ENCODE measurements at places on chromosomes 1 and 21.

DNA sequence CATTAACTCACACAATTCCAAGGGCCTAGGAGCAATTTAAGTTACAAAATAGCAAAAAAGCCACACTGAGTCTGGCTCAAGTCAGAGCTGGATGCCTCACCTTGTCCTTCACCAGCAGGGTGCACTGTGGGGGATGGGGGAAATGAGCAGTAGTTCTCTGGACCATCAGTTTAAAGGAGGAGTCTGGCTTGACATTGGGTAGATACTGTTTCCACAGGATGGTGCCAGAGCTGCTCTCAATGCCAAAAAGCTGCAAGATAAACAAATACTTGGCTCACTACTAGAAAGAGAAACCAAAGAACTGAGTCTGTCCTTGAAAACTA, 18.8 kb downstream of the EMC1 start:
- DNase-seq: no peak

- DNase-seq: no peak
Observed at GRCh38 chr1:230371923-230372703, 54.0 kb downstream of the PGBD5 start.

- no peak for DNase-seq
Observed at GRCh38 chr1:38585971-38586370, 273.6 kb downstream of the RRAGC start.

- DNase-seq: no peak
Observed at GRCh38 chr1:235130766-235131270, 2.2 kb upstream of the TOMM20 start.

- no peak for DNase-seq
Observed at GRCh38 chr1:161497961-161498360, 7.3 kb upstream of the FCGR2A start.

- peak; percentile 49 for DNase-seq
Observed at GRCh38 chr1:21659099-21659923, 9.8 kb downstream of the RAP1GAP start.

- DNase-seq: no peak
Observed at GRCh38 chr1:246709835-246710234, 14.4 kb upstream of the SCCPDH start.

GRCh38 chr1:217133958-217134856, 411.0 kb upstream of the ESRRG start:
- DNase-seq: no peak

GRCh38 chr1:113036639-113037321, 36.2 kb upstream of the LRIG2 start:
- no peak for DNase-seq

GRCh38 chr1:23424293-23425192, at the start of gene TCEA3:
TSS of gene TCEA3 (minus strand) at chr1:23424748. CDS start at chr1:23424633, 115 bp downstream.
- no peak for DNase-seq

DNA sequence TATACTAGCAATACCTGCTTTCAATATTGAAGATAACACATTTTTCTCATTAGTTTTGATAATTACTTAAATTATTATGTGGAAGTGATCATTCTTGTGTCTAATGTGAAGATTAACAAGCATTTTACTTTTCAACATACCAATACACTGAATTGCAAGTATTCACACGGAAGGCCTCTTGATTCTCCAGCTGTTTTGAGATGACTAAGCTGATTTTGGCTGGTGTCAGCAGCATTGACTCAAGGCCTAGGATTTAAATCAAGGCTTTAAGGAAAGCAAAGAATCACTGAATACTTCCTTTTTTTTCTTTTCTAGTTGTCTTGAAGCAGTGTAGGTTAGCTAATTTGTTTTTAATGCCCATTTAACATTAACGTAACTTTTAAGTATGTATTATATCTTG, 373.7 kb downstream of the SRGAP2C start:
- no peak for DNase-seq

DNA sequence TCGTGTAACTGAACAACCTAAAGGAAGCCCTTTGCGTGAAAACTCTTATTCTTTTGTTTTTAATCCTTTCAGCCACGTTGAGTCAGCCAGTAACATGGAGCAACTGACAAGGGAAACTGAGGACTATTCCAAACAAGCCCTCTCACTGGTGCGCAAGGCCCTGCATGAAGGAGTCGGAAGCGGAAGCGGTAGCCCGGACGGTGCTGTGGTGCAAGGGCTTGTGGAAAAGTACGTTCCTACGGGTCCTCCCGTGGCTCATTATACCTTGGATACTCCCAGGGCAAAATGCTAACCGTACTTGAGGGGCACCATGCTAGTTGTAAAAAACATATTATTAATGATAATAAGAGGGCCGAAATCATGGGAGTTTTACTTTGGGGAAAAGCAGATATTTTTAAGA, 49.4 kb downstream of the LAMC2 start:
- DNase-seq: no peak

GRCh38 chr1:32742956-32743355, 40.4 kb upstream of the SYNC start:
- no peak for DNase-seq

DNA sequence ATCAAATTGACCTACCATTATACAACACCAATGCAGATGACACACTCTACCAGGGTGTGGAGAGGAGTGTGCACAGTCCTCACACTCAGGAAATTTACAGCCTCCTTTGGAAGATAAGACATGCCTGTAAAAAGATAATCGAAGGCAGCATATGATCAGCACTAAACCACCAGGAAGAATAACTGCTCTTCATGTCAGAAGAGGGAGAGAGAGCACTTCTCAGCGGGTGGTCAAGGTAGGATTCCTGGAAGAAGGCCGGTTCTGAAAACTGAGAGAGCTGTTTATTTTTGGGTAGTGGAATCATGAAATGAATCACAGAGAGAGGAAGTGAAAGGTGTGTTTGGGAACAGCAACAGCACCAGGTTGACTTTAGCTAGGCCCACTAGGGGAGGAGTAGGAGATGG, 14.0 kb upstream of the ZNF697 start:
- DNase-seq: no peak

DNA sequence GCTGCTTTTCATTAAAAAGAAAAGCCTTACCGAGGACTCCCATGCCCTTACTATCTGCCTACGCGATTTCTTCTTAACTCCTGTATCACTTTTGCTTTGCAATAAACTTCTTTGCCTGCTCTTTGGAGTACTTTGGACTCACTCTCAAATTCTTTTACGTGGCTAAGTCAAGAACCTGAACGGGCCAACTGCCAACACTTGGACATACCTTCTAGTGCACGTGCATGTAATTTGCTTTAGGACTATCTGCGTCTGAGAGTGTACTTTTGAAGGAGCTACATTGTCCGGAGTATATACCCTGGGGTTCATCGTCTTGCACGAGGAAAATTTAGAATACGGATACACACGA, 3.6 kb upstream of the OTUD3 start:
- DNase-seq: no peak

GRCh38 chr1:15345705-15346345, 63.9 kb upstream of the EFHD2 start:
- peak; percentile 43 for DNase-seq

- DNase-seq: no peak
Observed at GRCh38 chr1:183646776-183647175, 6.3 kb downstream of the APOBEC4 start.

GRCh38 chr1:91775227-91775626, 110.7 kb downstream of the TGFBR3 start:
- DNase-seq: no peak

DNA sequence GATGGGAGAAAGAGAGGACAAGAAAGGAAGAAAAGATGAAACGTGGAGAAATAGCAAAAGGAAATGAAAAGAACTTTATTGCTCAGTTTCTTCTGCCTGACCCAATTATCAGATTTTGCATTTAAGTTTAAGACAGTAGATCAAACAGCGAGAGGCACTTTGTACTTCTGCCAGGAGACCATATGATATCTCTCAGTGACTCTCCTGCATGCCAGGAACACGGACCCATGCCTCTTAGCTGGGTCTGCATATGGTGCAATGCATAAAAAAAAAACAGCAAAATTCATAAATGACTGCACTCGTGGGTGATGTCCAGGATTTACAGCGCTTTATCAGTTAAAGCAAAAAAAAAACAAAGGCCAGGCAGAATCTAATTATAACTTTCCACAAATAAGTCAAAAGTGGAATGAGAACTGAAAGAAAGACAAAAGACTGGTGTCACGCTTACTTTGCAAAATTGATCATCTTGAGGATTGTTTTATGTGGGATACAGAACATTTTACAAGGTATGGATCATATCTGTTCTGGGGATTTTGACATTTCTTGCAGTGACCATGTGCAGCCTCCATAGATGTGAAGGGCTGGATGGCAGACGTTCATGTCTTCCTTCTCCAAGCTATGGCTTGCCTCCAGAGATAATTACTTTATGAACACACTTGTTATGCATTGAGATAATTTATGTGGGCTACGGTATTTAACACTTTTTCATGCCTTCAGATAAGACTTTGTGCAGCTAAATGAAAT, 79.5 kb downstream of the RUNX1 start:
- no peak for DNase-seq

- DNase-seq: no peak
Observed at GRCh38 chr1:99662539-99663080, 16.7 kb downstream of the PALMD start.

DNA sequence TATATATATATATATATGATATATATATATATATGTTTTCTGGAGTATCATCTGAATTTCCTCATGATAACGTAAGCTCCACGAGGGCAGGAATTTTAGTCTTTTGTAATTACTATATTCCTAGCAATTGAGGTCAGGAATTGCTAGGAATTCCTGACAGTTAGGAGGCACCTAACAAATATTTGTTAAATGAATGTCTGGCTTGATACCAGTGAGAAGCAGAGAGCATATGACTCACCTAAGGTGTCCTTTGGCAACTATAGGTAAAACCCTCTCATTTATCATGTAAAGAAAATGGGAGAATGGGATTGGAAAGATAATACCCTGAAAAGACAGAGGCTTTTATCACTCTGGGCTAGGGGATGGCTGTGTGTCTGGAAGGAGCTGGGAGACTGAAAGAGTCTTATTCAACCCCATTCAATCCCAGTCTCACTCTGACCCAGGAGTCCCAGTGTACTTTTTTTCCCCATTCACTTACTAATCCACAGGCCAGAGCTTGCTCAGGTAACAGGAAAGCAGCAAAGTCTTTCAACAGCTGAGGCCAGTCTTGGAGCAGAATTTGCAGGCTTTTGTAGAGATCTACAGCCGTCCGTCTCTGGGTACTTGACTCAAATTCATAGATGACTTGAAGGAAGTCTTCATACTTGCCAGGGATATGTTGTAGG, 71.2 kb downstream of the DAP3 start:
- no peak for DNase-seq

- DNase-seq: no peak
Observed at GRCh38 chr21:32349333-32349944, 43.4 kb downstream of the URB1 start.

- no peak for DNase-seq
Observed at GRCh38 chr1:247576514-247576913, 11.6 kb upstream of the OR2G2 start.

DNA sequence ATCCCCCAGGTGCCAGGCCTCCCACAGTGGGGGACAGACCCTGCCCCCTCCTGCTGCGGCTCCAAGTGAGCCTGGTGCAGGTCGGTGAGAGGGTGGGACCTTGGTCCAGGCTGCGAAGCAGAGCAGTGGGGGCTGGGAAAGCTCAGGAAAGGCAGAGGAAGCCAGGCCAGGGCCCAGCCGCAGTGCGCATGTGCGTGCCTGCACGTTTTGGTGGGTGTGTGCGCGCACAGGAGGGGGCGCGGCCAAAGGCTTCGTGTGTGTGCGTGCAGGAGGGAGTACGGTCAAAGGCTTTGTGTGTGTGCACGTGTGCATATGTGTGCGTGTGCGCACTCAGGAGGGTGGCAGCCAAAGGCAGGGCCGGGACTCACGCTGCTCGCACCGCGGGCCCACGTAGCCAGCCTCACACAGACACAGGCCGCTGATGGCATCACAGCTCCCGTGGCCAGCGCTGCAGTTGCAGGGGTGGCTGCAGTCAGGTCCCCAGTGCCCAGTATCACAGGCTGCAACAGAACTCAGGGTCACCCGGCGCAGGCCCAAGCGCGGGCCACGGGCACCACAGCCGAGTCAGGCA, 45.9 kb downstream of the ARHGEF16 start:
- no peak for DNase-seq

GRCh38 chr1:241157435-241157834, 199.6 kb downstream of the RGS7 start:
- DNase-seq: no peak

DNA sequence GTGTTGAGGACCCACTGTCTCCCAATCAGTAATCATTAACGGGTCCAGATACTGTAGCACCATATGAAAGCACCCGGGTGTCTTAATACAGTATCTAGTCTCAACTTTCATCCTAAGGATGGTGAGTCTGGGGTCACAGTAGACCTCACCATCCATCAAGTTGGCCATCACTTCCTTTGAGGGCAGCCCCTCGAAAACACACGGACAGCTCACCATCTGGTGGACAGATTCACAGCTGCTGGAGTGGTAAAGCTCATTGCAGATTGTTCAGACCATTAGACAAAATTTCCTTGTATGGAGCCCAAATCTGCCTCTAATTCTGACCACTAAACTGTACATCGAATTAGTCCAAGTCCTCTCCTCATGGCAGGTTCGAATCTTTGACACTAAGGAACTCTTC, 123.1 kb downstream of the PGBD5 start:
- DNase-seq: no peak

DNA sequence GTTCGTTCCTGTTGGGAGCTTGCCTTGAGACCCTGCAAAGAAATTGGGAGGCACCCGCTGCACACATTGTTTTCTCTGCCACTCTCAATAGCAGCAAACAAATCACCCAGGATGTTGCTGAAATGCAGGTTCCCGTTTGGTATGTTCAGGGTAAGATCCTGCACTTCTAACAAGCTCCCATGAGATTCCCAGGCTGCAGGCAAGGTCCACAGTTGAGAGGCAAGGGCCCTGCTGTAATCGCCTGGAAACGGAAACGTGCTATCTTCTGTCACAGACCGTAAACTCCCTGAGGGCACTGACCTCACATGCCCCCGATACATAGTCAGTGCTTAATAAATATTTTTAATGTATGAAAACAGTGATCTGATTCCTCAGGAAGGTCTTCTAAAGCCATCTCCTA, 37.8 kb downstream of the XCL1 start:
- DNase-seq: no peak

DNA sequence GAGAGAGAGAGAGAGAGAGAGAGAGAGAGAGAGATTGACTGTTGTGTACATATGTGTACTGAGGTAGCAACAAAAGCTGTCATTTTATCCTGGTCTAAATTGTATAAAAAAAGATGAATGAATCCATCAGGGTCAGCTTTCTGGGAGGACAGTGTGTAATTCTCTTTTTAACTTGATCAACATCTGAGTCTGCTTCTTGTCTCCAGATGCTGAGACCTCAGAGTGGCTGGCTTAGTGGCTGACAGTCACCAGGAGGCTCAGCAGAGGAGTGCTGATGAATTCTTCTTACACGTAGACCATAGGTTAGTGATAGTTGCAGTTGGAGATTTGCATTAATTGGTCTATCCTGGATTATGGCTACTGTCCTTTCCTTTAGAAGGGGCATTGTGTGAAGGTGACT, 28.5 kb upstream of the PLXNA2 start:
- no peak for DNase-seq

DNA sequence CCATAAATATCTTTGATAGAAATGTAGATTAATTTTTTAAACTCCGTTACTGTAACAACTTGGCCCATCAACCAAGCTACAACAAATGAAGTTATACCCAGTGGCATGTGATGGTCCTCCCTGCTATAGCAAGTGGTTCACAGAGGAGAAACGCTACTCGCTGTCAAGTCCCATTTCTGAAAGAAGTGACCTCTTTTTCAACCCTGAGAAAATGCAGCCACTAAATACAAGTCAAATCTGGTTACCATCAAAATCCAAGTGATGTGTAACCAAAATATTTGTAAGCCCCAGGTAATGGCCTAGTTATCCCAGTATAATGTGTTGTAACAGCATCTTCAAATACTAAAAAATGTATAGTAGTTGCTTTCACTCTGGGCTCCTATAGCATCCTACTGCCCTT, 151.8 kb downstream of the MIS18A start:
- no peak for DNase-seq

Data from stimulated activated CD8-positive, alpha-beta memory T cell treated with anti-CD3 and anti-CD28 coated beads, Interleukin-2, amount 100 ng/mL, for 1 hour (primary cell).